ENCODE measurements at places on chromosomes 16 and 17.
A peak's percentile ranks its signal among the peaks of the same experiment; 100 is the strongest.

- DNase-seq: no peak
Measured at GRCh38 chr17:77375917-77376651, 235.3 kb downstream of the SEC14L1 start.

DNA sequence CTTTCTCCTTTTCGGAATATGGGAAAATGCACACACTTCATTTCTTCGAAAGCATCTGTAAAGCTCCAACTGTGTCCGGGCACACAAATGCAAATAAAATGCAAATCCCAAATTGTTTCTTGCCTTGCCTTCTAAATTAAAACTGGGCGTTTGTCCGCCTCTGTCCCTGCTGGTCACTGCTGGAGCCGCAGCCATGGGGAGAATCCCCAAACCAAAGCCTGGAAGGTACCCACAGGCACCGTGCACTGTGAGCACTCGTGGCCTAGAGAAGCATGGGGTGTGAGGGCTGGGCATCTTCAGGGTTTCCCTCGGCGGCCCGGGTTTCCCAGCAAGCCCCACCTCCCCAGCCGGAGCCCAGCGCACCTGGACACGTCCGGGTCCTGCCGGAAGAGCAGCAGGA lies 2.9 kb downstream of the SLC47A2 start:
- DNase-seq: no peak

DNA sequence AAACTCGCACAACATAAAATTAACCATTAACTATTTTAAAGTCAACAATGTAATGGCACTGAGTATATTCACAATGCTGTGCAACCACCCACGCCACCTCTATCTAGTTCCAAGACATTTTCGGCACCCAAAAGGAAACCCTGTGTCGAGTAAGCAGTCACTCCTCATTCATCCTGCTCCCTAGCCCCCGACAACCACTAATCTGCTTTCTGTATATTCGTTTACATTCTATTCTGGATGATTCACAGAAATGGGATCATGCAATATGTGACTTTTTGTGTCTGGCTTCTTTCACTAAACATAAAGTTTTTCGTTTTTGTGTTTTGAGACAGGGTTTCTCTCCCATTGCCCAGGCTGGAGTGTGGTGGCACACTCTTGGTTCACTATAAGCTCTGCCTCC lies 42.2 kb upstream of the HAPSTR1 start:
- no peak for DNase-seq

GRCh38 chr17:65841089-65841488 lies 279.6 kb upstream of the AXIN2 start:
- no peak for DNase-seq

DNA sequence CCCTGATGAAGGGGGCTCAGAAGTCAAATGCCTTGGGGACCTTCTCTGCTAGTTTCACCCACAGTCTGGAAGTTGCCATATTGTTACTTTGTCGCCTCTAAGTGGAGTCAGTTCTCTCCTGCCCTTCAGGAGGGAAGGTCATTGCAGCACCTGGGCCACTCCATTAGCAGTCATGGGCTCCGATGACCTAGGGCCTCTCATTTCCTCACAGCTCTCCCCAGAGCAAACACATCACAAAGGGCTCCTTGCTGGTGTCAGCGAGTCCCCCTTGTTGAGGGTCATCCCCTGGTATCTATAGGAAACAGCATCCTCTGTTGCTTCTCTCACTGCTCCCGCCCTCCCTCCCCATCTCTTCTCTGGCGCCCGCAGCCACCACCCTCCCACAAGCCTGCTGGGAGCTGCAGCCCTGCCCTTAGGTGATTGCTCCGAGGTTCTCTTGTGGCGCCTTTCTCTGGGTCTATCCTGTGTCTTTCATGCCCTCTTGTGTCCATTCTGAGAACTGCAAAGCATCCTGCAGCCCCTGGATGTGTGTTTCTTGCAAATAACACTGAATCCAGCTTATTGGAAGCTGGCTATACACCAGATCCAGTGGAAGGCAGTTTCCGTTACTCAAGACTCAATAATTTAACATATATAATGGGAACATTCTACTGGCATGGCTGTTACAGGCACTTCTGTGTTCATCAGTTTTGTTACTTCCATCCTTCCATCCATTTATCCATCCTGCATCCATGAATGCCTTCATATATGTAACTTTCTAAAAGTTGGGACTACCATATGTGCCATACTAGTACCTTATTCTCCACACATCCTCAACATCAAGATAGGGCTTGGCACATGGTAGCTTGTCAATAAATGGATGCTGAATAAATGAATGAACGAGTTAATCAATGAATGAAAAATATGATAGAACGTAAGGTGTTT lies 21.2 kb downstream of the PDILT start:
- DNase-seq: peak; percentile 44

DNA sequence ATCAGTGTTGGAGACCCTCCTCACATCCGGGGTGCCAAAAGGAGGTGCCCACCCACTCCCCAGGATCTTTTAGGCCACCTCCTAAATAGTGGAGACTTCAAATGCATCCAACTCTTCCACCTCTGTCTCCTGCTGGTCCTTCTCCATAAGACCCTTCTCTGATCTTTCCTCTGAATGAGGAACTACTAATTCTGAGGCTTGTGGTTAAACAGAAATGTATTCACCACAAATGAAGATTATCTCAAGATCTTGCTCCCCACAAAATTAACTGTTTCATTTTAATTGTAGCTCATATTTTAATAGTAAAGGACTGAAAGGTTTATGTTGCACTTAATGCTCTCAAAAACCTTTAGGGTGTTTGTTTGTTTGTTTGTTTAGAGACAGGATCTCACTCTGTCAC lies 34.1 kb downstream of the TLE7 start:
- no peak for DNase-seq

DNA sequence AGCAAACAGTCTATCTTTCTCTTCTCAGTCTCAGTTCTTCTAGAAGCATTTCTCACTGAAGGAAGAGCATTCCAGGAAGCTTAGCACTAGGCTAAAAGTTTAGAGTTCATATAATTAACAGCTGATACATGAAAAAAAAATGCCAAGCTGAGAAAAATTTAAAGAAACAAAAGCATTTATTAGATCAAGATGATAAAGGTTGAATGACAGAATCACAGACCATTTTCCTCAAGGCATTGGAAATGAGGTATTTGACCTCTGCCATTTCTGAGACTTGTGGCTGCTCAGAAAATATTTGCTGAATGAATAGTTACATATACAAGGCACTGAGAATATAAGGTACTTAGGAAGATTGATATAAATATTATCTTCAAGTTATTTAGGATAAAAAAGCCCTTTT lies 901.6 kb upstream of the GOT2 start:
- no peak for DNase-seq

DNA sequence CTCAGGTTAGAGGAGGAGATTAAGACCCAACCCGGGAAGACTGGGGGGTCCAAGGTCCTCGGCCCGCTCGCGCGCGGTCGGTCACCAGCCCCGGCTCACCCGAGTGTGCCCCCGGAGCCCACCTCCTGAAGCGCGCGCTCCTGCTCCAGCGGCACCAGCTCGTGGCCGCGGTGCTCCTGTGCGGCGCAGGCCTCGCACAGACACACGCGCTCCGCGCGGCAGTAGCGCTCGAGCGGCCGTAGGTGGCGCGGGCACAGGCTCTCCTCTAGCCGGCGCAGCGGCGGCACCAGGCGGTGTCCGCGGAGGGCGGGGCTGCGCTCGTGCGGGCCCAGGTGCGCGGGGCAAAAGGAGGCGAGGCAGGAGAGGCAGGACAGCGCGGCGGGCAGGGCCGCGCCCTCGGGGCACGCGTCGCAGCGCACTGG lies 618 bp downstream of the TRIM47 start:
- DNase-seq: peak; percentile 47

- no peak for DNase-seq
Measured at GRCh38 chr17:50699410-50699809, 8.3 kb downstream of the ANKRD40 start.

GRCh38 chr17:80106176-80106575 lies 4.8 kb downstream of the GAA start:
- no peak for DNase-seq

DNA sequence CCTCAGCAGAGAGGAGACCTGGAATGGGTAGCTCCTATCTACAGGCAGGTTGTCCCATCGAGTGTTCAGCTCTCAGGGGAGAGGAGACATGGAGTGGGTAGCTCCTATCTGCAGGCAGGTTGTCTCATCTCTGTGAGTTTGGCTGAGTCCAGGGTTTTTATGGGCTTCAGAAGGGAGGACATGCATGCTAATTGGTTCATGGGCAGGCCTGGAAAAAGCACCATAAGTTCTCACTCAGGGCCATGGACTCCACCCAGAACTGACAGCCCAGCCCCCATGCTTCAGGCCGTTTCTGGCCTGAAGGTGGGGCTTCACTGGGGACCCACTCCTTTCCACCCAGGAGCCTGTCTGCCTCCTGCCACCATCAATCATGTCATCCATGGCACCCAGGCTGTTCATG lies 84.0 kb downstream of the CYB561 start:
- no peak for DNase-seq

DNA sequence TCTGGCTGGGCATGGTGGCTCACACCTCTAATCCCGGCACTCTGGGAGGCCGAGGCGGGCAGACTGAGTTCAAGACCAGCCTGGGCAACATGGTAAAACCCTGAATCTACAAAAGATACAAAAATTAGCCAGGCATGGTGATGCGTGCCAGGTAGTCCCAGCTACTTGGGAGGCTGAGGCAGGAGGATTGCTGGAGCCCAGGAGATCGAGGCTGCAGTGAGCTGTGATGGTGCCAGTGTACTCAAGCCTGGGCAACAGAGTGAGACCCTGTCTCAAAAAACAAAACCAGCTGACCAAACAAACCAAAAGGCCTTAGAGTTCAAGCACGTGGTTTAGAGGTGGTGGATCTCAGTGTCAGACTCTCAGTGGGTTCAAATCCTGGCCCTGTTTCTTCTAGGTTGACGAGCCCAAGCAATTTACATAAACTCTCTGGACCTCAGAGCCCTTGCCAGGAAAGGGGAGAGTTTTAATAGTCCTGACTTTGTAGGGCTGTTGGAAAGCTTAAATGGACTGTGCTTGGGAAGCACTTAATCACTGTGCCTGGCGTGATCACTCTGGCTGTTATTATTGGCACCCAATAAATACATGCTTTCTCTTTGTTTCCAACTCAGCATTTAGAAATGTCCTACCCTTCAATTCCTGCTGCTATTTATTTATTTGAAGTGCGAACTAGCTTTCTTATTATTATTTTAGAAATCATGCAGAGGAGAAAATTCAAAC lies 44.7 kb downstream of the ABCC1 start:
- DNase-seq: peak; percentile 6

DNA sequence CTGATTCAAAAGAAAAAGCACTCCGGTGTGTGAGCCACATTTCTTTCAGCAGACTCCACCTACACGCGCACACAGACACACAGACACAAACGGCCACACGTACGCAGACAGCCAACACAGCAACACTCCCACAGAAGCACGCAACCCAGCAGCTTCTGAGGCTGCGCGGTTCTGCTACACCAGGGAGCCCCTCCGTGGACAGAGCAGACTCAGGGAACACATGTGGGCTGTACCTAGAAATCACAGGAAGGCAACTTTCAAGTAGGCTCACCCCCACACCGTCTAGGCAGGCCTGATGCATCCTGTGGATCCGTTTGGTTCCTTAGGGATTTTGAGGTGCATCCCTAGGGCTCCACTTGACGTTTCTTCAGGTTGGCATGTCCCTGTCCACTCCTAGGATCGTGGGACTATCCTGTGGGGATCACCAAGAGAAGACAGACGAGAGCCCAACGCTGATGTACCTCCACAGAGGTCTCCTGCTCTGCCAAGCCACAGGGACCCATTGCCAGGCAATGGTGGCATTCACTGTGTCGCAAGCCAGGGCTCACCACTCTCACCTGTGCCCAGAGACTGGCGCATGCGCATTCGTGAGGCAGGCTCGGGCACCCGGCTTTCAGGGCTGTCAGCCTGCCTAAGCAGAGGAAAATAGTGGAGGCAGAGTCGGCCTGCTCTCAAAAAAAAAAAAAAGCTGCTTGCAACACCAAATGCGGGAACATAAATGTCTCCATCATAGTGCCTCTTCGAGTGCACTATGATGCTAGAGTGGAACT lies 2333.3 kb downstream of the TP53TG3F start:
- no peak for DNase-seq
